ENCODE measurements at places on chromosomes 12 and 14.
A peak's percentile ranks its signal among the peaks of the same experiment; 100 is the strongest.

DNA sequence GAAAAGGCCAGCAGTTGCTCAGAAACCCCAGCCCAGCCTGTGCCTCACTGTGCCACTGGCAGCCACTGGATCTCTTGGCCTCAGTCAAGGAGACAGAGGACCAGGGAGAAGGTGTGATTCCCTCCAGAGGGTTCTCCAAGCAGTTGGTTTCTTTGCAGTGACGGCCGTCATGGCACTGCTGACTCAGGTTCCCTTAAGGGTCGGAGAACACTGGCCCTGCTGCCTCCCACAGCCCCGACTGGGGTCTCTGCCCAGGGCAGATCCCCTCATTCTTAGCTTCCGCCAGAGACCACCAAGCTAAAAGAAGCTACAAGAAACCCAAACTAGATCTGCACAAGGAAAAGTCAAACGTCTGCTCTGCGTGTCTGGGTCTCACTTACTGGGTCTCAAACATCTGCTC, 16.4 kb downstream of the TSPAN11 start:
- no peak for DNase-seq

DNA sequence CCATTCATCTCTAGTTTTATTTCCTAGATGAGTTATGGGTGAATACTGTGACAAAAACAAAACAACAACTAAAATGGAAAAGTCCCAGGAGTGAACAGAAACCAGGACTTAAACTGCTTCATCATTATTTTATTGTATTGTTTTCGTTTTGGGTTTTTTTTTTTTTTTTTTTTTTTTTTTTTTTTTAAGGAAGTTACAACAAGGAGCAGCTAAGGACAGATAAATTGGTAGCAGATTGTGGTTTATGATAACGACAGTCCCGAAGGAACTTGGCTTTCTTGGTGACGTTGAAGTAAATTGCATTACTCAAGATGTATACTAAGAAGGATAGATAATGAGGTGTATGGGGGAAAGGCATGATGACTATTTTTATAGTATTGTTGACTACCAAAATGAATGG, 866.3 kb downstream of the NRXN3 start:
- DNase-seq = no peak

GRCh38 chr14:75303381-75303789, 24.8 kb downstream of the FOS start:
- peak; percentile 37 for DNase-seq

DNA sequence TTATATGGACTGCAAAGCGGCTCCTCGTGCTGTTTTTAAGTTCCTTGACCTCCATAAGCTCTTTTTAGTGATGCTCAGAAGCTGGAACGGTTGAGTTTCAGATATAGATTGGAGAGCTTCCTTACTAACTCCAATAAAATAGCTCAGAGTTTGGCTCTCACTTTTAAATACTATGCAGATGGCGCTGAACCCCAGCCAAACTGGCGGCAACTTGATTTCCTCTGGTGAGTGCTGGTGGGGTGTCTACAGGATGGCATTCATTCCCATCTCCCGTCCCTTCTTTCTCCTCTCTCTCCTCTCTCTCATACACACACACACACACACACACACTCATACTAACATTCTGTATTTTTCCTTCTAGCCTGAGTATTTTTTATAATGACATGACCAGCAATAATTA, 346.3 kb downstream of the ETNK1 start:
- DNase-seq = no peak

Measured in activated T-cell treated with anti-CD3 and anti-CD28 coated beads for 48 hours (primary cell).